ENCODE measurements at places on chromosomes 16 and 17. TPM values are rescaled to one million over a fixed set of nuclear protein-coding genes. Genes with fewer than 3 reads are reported as not detected.
A peak's percentile ranks its signal among the peaks of the same experiment; 100 is the strongest.

DNA sequence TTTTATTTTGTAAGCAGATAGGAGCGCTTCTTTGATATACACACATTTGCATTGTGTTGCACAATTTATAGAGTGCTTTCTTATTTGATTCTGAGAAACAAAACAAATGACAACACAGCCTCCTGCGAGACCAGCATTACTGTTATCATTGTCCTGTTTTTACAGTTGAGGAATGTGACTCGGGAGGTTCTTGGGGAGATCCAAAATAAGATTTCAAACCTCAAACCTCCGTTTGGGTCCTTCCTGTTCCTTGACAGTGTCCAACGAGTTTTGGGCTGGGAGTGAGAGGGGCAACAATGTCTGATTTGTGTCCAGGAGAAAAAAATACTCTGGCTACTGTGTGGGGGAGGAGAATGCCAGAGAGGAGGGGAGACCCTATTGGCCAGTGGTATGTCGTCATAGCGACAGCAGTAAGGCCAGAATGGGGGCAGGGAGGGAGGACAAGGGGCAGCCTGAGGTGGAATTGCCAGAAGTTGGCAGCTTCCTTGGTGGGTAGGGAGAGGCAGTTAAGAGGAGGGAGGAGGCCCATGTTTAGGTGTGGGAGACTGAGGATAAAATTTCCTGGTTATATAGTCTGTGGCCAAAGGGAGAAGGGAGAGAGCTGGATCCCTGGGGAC lies 45.5 kb downstream of the TMEM132E start:
- DNase-seq: no peak

DNA sequence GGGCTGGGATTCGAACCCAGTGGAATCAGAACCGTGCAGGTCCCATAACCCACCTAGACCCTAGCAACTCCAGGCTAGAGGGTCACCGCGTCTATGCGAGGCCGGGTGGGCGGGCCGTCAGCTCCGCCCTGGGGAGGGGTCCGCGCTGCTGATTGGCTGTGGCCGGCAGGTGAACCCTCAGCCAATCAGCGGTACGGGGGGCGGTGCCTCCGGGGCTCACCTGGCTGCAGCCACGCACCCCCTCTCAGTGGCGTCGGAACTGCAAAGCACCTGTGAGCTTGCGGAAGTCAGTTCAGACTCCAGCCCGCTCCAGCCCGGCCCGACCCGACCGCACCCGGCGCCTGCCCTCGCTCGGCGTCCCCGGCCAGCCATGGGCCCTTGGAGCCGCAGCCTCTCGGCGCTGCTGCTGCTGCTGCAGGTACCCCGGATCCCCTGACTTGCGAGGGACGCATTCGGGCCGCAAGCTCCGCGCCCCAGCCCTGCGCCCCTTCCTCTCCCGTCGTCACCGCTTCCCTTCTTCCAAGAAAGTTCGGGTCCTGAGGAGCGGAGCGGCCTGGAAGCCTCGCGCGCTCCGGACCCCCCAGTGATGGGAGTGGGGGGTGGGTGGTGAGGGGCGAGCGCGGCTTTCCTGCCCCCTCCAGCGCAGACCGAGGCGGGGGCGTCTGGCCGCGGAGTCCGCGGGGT lies at the start of gene CDH1:
CDH1 (plus strand) TSS at position 247 of the 684 bp plus-strand sequence; CDS start at position 371, 124 bp downstream.
- peak; percentile 96 for DNase-seq

- DNase-seq: peak; percentile 84
Measured at GRCh38 chr16:79599837-79600637, 500 bp downstream of the MAF start.

FGF11 gene
- polyA plus RNA-seq: not detected

- no peak for DNase-seq
Measured at GRCh38 chr17:64145375-64145750, 15.4 kb upstream of the ERN1 start.

DNA sequence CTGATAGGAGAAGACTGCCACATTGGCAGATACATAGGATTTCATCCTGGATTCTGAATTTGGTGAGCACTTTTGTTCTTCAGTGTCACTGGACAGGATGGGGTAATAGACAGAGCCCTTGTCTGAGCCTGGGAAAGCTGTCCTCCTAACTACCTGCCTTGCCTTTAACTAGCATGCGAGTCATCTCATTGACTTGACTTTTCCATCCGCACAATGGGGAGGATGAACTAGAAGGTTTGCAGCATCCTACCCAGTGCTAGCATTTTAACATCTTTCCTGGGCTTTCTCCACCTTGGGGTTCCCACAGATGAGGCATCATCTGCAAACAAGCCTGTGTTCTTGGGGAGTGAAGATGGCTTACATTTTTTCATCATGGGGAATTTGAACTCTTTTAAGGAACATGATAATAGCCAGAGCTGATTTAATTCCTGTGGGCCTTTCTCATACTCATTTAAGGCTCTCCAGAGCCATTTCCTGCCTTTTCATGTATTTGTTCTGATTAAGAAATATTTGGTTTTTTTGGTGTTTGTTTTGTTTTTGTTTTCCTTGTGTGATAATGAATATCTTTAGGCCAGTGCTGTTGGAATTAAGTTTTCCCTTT lies 139.5 kb downstream of the MSI2 start:
- DNase-seq: no peak

MSLN gene
- polyA plus RNA-seq: 1.3 TPM

DNA sequence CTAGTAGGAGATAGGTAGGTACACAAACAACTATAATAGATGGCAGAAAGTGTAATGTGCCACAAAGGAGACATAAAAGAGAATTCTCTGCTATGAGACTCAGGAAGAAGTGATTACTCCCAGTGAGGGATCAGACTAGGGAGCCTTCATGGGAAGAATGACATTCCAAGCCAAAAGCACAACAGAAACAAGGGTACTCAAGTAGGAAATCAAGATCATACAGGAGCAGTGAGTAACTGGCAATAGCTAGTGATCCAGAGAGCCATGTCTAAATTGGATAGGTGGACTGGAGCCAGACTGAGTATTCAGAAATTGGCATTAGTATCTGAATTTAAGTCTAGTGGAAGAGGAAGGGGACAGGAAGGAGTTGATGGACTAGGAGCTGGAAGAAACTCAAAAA lies 10.7 kb downstream of the RFFL start:
- DNase-seq: no peak

HOXB1 gene
- not detected for polyA plus RNA-seq

GRCh38 chr17:78332991-78333390 lies 26.9 kb downstream of the SOCS3 start:
- no peak for DNase-seq

DNA sequence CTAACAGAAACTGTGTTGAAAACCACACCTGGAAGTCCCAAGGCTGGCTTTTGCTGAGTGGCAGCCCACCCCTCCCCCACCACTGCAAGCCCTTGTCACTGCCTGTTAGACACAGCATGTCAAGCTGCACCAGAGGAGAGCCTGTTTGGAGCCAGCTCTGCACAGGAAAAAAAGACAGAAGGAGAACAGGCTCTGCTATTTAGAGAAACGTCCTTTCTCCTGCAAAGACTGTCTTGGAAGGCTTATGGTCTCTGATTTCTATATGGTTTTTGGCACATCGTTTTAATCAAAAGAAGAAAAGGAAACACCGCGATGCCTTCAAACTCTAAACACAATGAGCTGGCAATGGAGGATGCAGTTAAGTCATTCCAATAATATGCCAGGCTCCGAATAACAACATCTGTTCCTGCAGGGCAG lies 275.5 kb downstream of the MAP2K4 start:
- no peak for DNase-seq

GRCh38 chr17:63082952-63083351 lies 116.9 kb downstream of the TANC2 start:
- DNase-seq: no peak

- DNase-seq: no peak
Measured at GRCh38 chr17:40563220-40564052, 1.8 kb downstream of the CCR7 start.

GRCh38 chr17:42288803-42289610 lies 709 bp downstream of the STAT5A start:
- peak; percentile 38 for DNase-seq

GRCh38 chr17:42386777-42387657 lies 1.2 kb downstream of the STAT3 start:
- DNase-seq: peak; percentile 48

- DNase-seq: peak; percentile 16
Measured at GRCh38 chr17:60743799-60744198, 66.1 kb downstream of the BCAS3 start.

GGNBP2 gene
- polyA plus RNA-seq: 64.9 TPM
